ENCODE measurements at places on chromosomes 11 and 22.

- DNase-seq, result no peak
These were observed 38.8 kb downstream of the FLI1 start for GRCh38 chr11:128732471-128733277.

DNA sequence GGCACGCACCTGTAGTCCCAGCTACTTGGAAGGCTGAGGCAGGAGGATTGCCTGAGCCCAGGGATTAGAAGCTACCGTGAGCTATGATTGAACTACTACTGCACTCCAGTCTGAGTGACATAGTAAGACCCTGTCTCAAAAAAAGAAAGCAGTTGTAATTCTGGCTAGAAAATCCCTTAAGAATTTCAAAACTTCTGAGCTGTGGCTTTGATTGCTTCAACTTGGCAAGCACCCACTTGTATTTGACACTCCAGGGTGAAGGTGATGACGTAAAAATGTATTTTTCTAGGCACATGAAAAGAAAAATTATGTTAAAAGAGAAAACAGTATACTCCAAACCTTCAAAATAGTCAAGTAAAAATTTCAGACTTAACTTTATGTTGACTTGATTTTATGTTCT lies 23.6 kb upstream of the ALKBH3 start:
- no peak for DNase-seq

GRCh38 chr11:29343465-29344333 lies 673.1 kb downstream of the KCNA4 start:
- DNase-seq, result peak; percentile 52

GRCh38 chr11:58134151-58134550 lies 8.8 kb upstream of the OR9I1 start:
- DNase-seq, result no peak
